Activated gamma-delta T cell treated with Interleukin-2 at 50 U/mL for 16 hours (primary cell): ENCODE measurements at places on chromosomes 11 and 22.

DNA sequence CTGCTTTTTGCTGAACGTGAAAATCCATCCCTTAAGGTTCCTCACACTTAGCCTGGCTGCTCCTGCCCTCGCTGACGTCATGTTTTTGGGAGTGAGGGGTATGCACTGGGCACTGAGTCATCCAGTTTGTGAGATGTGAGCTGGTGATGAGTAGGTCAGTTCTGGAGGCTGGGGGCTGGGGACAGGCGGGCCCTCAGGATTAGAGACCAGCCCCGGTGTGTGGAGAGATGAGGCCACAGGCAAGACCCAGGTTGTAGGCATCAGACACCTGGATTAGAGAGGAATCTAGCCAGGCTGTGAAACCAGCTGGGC, 9.2 kb downstream of the KCNC1 start:
- no peak for DNase-seq

DNA sequence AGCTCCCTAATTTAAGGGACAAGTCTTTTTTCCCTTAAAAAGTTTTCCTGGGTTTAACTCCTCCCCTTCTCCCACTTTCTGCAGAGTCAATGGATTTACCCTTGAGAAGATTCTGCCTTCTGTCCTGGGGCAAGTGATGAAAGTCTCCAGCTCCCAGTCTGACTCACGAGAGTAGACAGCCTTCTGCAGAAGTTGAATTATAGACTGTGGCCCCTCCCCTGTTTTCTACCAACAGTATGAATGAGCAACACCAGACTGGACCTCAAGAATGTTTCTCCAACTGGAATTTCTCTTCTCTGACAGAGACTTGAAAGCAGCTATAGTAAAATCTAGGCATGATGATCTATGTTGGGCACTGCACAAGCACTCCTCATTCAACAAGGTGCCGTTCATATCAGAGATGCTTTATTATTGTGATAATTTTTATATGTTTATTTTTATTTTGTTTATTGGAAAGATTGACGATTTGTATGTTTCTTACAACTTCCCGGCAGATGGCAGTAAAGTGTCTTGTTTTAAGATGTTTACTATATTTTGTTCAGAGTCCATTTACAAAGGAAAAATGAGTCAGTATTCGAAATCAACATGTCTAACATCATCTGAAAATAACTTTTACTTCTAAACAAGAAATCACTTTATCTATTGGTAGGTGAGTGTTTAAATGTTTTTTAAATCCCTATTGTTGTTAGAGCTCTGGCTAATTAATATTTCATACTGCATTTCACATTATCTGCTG, 56.6 kb downstream of the LMO2 start:
- DNase-seq: no peak

- DNase-seq: no peak
Measured at GRCh38 chr11:10886652-10887250, 28.9 kb upstream of the ZBED5 start.

- no peak for DNase-seq
Measured at GRCh38 chr11:13883042-13883441, 79.5 kb upstream of the SPON1 start.

GRCh38 chr11:24093375-24093774, 403.5 kb upstream of the LUZP2 start:
- DNase-seq: no peak

DNA sequence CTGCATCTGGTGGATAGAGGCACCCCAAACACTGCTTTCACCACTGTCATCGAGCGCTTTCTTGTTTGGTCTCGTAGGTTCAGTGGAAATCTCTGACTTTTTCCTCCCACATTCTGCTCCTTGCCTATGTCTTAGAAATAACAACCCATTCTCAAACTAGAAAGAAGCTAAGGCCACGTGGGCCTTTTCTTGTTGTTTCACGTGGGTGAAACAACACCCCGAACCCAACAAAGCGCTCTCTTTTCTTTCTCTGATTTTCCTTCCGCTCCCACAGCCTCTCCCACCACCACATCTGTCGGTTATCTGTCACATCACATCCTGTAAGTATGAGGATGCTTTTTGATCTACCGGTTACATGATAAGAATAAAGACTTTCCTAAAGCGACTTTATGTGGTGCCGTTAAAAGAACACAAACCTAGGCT, 77.1 kb downstream of the LINC01488 start:
- DNase-seq: no peak

DNA sequence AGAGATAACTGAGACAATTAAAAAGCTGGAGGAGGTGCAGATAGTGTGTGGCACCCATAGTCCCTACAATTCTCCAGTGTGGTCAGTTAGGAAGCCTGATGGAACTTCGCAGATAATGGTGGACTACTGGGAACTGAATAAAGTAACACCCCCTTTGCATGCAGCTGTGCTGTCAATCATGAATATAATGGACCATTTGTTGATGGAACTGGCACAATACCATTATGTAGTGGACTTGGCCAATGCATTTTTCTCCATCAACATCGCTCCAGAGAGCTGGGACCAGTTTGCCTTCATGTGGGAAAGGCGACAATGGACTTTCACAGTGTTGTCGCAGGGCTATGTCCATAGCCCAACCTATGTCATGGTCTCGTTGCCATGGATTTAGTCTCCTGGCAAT, 324.2 kb downstream of the TMEM135 start:
- DNase-seq: no peak
